ENCODE measurements at places on chromosomes 12 and 14.

DNA sequence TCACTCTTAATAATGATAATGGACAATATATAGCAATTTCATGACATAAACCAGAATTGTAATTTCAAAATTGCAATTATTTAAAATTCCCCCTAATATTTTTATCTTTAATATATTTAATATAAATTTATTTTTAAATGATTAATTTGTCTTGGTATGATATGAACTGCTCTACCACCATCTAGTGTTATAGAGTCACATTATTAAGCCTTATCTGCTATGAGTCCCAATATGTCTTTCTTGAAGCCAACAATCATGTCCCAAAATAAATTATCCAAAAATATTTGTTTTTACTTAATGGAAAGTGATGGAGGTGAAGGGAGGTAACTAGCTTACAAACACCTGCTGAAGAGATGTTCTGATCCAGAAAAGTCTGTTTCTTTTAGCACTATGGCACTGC is 151.4 kb downstream of the KCNC2 start:
- DNase-seq: no peak

GRCh38 chr12:29547151-29547632 is 49.7 kb upstream of the OVCH1 start:
- DNase-seq: no peak

- no peak for DNase-seq
These were observed 13.0 kb upstream of the LRRC23 start for GRCh38 chr12:6891646-6892001.

GRCh38 chr12:67469666-67470065 is 178.9 kb upstream of the DYRK2 start:
- DNase-seq: no peak

DNA sequence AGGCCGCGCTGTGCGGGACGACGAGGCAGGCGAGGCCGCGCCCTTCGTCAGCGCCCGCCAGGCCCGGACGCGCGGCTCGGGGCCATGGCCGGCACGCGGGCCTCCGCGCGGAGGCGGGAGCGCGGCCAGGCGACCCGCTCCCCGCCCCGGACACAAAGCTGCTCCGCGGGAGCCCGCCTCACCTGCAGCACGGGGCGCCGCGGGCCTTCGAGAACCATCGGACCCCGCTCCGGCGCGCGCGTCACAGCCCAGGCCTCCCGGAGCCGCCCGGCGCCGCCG is 342 bp downstream of the DICER1 start:
- DNase-seq: no peak

DNA sequence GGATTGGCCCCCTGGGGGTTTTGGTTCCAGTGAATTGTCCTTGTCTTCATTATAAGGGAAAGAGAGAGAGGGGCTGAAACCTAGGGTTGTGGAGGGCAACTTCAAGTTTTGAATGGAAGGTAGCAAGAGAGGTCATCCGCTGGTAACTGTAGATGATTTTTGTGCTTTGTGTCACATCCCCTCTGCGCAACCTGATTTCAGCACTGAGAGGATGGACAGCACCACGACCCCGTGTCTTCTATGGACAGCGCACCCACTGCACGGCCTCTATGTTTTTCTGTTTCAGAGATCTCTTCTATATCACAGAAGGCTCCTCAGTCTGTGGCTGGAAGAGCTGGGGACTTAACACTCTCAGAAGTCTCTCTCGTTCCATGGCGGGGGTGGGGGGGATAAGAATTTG is 127.0 kb upstream of the RPH3A start:
- no peak for DNase-seq

DNA sequence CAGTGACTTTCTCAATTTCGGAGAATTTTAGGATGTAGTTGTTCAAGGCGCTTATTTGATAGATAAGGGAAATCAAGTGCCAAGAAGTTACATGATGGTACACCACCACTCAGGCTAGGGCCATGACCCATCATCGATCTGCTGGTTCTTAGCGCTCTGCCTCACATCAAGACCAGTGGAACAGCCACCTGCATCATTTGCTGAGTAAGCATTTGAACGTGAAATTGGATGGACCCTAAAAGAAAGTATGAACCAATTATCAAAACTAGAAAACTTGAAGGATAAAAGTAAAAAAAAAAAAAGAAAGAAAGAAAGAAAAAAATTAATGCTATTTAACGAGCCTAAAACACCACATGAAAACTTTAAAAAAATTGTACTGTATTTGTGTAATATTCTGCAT is 27.5 kb upstream of the KRAS start:
- no peak for DNase-seq

GRCh38 chr12:39145175-39145999 is 240.0 kb upstream of the CPNE8 start:
- DNase-seq: peak; percentile 9

GRCh38 chr14:66135831-66136230 is 350.3 kb upstream of the CCDC196 start:
- no peak for DNase-seq

DNA sequence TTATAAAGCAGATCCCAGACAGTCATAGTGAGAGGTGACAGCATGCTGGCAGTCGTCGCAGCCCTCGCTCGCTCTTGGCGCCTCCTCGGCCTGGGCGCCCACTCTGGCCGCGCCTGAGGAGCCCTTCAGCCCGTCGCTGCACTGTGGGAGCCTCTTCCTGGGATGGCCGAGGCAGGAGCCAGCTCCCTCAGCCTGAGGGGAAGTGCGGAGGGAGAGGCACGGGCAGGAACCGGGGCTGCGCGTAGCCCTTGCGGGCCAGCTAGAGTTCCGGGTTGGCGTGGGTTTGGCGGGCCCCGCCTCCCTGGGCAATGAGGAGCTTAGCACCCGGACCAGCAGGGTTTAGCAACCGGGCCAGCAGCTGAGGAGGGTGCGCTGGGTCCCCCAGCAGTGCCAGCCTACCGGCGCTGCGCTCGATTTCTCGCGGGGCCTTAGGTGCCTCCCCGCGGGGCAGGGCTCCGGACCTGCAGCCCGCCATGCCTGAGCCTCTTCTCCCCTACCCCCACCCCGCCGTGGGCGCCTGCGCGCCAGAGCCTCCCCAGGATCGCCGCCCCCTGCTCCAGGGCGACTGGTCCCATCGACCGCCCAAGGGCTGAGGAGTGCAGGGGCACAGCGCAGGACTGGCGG is 451.2 kb upstream of the DCN start:
- no peak for DNase-seq

DNA sequence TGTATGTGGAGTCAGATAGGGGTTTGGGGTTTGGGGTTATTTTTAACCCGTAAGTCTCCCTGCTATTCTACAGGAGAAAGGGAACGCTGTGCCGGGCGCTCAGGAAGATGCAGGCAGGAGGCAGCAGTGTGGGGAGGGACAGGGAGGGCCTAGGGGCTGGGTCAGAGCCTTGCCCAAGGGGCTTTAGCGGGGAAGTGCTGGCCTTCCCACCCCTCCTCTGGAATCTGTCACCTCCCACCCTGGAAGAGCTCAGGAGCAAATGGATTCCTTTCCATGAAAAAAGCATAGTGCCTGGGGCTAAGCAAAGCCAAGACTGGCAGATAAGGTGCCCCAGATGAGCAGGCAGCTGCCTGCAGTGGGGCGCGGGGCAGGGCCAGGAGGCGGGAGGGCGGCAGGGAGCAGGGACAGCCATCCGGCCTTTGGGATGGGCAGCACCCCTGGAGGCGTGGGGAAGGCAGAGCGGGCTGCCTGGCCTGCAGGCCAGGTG is 7.3 kb upstream of the INF2 start:
- DNase-seq: no peak

GRCh38 chr12:116813271-116814041 is 67.8 kb downstream of the HRK start:
- DNase-seq: no peak

GRCh38 chr12:31584782-31585181 is 6.2 kb downstream of the DENND5B start:
- DNase-seq: no peak

- DNase-seq: no peak
These were observed 208.1 kb downstream of the CPNE8 start for GRCh38 chr12:38697289-38697688.

GRCh38 chr14:73753887-73754795 is 40.0 kb upstream of the PNMA1 start:
- DNase-seq: peak; percentile 95

- DNase-seq: no peak
These were observed 167.0 kb downstream of the EFCAB11 start for GRCh38 chr14:89787525-89787924.

- peak; percentile 73 for DNase-seq
These were observed 5.8 kb upstream of the NRXN3 start for GRCh38 chr14:78164226-78164853.

DNA sequence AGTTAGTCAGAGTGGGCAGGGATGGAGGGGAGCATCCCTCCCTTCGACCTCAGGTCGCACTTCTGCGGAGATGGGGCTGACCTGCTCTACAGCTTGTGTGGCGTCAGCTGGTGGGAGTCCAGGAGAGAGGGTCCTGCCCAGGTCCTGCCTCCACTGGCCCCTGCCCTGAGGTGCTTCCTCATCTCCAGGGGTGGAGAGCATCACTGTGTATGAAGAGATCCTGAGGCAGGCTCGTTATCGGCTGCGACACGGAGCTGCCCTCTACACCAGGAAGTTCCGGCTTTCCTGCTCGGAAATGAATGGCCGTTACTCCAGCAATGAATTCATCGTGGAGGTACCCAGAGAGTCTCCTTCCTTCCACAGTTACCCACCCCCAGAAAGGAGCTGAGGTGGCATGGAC is 20.2 kb downstream of the CLSTN3 start:
- no peak for DNase-seq

- no peak for DNase-seq
These were observed 160.8 kb downstream of the GXYLT1 start for GRCh38 chr12:41983856-41984255.

DNA sequence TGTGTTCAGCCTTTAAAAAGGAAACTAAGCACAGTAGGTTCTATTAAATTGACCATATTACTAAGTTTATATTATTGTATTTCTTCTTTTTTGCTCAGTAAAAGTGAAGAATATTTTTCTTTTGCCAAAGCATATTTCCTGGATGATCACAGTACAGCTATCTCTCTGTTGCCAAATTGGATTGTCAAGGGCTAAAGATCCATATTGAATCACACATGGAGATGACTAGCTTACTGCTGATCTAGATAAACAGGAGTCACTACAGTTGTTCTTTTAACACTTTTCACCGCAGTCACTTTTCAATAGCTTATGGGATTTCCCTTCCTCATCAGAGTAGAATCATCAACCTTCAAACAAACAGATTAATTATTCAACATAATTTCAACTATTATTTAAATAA is 78.6 kb downstream of the LRRC9 start:
- DNase-seq: no peak

- DNase-seq: no peak
These were observed 249.2 kb upstream of the AMIGO2 start for GRCh38 chr12:47328831-47329545.

DNA sequence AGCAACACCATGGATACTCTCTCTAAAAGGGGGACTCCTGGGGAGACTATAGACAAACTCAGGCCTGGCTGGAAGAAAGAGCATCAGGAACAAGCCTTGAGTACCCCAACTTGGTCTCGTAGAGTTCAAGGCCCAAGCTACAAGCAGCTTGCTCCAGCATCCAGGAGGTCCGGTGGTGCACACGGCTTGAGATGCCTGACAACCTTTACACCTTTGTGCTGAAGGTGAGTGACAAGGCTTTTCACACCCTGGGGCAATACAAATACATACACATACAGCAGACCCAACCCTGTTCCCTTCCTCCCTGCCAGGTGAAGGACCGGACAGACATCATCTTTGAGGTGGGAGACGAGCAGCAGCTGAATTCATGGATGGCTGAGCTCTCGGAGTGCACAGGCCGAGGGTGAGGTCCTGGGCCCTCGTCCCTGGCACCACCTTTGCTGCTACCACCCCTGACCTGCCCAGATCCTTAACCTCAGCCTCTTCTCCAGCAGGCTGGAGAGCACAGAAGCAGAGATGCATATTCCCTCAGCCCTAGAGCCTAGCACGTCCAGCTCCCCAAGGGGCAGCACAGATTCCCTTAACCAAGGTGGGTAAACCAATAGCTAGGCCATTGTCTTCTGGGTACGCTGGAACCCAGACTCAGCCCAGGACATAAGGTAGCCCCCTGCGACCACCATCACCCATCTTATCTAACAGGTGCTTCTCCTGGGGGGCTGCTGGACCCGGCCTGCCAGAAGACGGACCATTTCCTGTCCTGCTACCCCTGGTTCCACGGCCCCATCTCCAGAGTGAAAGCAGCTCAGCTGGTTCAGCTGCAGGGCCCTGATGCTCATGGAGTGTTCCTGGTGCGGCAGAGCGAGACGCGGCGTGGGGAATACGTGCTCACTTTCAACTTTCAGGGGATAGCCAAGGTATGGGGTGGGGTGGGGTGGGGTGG is 41.2 kb downstream of the SH2B3 start:
- DNase-seq: no peak

GRCh38 chr14:63454863-63455622 is 88.1 kb downstream of the PPP2R5E start:
- DNase-seq: peak; percentile 24

GRCh38 chr12:24562771-24563431 is 386.0 kb downstream of the BCAT1 start:
- DNase-seq: no peak

DNA sequence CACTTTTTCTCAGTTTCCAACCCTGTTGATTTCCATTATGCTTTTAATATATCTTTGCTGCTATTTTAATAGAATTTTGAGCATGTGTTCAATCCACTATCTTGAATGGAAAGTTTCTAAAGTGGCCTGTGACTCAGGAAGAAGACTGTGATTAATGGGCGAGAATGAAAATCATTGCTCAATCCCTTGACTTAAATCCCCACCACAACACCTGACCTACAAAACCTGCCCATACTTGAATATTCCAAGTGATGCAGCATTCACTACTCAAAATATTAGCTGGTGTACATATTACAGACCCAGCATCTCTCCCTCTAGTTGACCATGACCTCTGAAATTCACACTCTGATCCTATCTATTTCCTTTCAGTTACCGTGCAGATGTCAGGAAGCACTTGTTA is 1.3 kb upstream of the OAS3 start:
- no peak for DNase-seq

DNA sequence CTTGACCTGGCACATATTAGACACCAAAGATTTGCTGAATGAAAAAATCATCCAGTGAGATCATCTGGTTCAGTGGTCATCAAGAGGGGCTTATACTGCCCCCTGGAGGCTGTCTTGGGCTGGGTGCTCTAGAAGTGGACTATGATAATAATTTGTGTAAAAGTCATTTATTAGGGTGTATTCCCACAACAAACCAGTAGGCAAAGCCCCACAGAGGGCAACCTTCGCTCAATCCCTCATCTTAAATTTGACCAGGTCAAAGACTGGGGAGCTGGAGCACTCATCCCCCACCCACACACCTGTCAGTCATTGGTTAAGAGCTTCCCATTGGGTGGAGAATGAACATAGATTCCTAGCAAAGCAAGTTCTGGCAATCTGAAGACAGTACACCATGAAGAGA is 20.0 kb upstream of the FICD start:
- peak; percentile 20 for DNase-seq
